ENCODE measurements at places on chromosomes 1 and 21.

- DNase-seq: no peak
These were observed 290.4 kb downstream of the AKT3 start for GRCh38 chr1:243559575-243560162.

- no peak for DNase-seq
These were observed 24.0 kb downstream of the PTPRC start for GRCh38 chr1:198662821-198663220.

DNA sequence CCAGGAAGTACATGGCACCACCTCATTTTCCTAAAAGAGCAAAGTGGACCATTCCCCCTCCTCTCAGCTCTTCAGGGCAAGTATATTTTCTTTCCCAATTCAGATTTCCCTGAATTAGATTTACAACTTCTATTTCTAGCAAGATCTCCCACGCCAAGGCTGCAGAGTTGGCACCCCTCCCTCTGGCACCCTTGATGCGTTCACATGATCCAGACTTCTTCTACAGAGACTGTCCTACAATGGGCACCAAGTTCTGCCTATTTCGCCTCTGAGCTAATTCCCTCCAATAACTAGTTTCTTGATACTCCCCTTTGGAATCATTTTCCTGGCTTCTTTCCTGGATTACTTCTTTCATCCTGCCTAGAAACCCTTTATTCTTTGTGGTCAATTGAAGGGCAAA, 122.0 kb downstream of the CDC7 start:
- DNase-seq: no peak

GRCh38 chr1:34165422-34165921, 442 bp upstream of the CSMD2 start:
- DNase-seq: no peak

DNA sequence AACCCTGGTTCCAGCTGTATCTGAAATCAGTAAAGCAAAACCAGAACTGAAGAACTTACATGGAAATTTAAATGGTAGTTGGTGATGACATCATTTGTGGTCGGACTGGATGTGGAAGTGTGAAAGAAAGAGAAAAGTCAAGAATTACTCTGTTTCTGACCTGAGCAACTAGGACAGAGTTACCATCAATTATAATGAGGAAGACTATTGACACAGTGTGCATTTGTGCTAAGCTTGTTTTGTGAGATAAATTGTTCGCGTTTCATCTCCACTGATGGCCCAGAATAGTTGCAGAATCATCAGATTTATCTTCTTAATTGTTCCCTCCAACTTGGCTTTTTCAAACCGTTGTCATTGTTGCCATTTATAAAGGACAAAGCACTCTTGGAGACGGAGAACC, 410.6 kb upstream of the DEPDC1 start:
- DNase-seq: no peak

- DNase-seq: no peak
These were observed 121.4 kb downstream of the CCDC185 start for GRCh38 chr1:223514644-223515043.

DNA sequence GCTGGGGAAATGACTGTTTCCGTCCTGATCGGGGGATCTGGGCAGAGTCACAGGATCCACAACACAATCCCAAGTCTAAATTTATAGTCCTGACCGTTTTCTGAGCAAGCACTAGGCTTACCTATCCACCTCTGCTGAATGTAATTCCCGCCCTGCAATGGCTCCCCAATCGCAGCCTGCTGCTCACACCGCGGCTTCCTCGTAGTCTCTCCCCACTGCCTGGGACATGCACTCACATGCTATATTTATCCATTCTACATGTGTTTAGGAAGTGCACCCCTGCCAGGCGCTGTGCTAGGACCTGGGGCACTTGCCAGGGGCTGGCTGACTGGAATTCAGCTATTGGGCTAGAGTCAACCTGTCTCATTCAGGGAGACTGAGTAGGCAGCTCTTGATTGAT, 246.6 kb upstream of the CSF3R start:
- no peak for DNase-seq

DNA sequence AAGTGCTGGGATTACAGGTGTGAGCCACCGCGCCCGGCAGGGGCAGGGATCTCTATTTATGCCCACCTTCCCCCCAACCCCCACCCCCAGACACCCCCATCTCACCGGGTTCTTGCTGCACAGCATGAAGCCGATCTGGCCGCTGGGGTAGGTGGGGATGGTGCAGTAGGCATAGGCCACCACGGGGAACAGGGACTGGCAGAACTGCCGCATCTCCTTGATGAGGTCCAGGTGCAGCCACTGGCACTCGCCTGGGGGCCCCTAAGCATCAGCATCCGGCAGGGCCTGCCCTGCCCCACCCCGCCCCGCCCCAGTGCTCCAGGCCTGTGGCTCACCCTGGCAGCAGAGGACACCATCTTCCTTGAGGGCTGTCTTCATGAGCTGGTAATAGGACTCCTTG, 4.1 kb downstream of the SRM start:
- no peak for DNase-seq

DNA sequence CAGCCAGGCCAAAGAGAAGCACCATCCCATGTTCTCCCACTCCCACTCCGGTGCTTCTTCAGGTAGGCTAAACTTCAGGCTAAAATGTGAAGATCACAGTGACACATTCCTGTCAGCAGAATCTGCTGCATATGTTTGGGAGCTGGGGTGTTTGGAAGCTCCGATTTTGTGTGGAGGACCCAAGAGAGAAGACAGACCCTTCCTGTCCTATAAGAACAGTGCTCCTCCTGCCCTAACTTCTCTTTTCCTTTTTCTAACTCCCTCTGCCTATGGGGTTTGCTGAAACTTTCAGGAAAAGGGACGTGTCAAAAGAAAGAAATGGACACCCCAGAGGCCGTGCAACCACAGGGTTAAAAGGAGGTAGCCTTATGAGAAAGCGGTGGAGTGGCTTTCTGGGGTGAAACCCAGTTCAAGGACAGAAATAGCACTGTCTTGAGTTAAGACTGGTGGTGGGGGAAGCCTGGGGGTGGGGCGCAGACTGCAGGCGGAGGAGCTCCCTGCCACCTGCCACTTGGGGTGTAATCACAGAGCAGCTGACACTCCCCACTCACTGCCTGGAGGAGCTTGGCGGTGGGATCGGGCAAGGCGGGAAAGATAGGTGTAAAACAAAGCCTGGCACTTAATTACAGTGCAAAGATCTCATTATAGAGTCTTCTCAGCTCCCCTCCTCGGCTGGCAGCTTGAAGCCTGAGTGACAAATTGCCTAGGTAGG, 645 bp upstream of the TLR5 start:
- peak; percentile 18 for DNase-seq

- no peak for DNase-seq
These were observed 45.9 kb upstream of the WLS start for GRCh38 chr1:68278221-68278620.

GRCh38 chr1:184037849-184038591, 492 bp upstream of the COLGALT2 start:
- DNase-seq: no peak

- no peak for DNase-seq
These were observed 1.4 kb downstream of the PRSS38 start for GRCh38 chr1:227816750-227817446.

DNA sequence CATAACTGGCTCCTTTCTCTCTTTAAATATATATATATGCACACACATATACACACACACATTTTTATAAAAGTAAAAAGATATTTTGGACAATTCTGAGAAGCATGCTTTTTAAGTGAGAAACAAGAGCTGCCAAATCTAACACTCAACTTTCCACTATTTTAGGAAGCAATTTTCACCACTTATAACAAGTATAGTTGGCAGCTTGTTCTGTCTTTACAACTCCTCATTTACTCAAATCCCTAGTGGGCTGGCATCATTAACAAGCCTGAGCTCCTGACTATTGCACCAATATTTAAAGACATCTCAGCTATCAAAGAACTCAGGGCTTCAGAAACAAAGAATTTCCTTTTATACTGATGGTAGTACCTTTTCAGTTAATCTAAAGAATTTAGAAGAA, 76.6 kb downstream of the RAB3GAP2 start:
- no peak for DNase-seq

GRCh38 chr1:10319750-10320149, 79.1 kb upstream of the PGD start:
- DNase-seq: no peak

GRCh38 chr1:22239378-22239777, 96.5 kb upstream of the WNT4 start:
- DNase-seq: no peak

- DNase-seq: no peak
These were observed 167.5 kb downstream of the LMX1A start for GRCh38 chr1:165189011-165189410.

DNA sequence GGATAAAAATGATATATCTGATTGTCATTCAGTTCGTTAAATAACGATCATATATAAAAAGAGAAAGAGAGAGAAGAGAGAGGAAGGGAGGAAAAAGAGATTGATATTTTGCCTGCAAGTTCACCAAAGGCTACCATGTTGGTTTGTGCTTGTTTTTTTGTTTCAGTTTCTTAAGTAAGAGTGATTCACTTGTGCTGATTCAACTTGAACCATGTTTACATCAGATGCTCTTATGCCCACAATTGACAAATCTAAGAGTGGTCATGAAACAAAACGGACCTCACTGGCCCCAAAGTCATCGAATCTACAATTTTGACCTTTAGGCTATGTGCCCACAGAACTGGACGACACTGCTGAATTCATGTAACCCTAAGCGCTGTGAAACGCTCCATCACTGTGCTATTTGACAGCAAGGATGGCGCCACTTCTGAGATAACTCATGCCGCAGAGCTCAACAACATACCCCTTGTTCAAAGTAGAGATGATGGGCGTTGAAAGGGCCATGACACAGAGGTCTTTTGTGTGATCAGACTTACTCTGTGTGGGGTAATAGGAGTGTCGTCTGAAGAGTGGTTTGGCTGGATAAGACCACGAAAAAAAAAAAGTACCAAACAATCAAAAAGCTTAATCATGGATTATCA, 481.4 kb downstream of the SETD4 start:
- no peak for DNase-seq

Data from stimulated activated CD8-positive, alpha-beta memory T cell treated with anti-CD3 and anti-CD28 coated beads, Interleukin-12 subunit alpha, Interleukin-12 subunit beta, amount 100 ng/mL, for 1 hour (primary cell).